ENCODE measurements at places on chromosomes 5 and 9.

DNA sequence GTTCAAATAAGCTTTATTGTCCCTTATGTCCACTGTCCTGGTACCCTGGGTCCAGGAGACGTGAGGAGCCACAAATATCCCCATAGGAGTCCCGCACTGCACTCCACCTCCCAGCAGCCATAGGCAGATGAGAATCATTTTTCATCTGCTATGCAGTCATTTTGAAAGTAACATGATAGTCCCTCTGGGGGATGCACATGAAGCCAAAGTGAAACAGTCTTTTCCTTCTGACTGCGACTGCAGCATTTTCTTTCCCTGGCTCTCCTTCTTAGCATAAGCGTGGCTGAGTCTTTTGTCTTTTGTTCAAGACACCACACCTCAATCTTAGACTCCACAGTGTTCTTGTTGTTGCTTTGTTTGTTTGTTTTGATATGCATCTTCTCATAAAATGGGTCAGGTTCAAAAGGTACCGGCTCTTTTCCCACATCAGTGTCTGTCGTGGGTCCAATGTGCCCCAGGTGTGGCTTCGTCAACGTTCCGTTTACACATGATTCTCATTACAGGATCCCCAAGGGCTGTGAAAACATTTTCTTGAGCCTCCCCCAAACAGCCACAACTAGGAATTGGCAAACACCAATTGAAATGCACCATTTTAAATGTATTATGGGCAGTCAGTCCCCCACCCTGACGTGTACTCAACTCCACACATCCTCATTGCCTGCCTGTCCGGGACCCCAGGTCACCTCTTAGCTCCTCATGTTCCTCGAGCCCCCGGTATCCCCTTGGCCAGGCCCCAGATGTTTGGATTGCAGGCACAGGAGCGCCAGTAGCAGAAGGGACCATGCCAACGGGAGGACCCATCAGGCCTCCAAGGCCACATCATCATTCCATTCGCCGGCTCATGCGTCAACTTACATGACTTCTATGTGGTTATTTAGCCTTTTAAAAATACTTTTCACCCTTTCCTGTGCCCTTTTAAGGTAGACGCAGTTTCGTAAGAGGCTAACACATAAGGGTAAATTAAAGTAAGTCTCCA is 237.8 kb upstream of the DAPK1 start:
- DNase-seq = no peak

DNA sequence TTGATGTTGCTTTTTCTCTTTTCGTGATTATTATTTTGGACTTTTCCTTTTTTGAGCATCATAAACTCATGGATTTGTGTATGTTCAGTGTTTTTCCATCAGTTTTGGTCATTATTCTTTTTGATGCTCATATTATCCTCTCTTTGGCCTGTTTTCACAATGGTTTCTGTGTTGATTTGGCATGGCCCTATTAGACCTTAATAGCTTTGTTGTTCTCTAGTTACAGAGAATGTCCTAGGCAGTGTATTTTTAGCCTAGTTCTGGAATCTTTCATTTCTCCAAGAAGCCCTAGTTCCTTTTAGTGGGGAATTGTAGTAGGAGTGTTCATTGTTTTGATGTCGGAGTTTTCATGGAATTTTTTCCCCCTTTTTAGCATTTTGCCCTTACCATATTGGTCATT is 41.3 kb upstream of the ROPN1L start:
- DNase-seq = no peak

GRCh38 chr9:31790720-31791119 is 593.7 kb upstream of the ACO1 start:
- no peak for DNase-seq

DNA sequence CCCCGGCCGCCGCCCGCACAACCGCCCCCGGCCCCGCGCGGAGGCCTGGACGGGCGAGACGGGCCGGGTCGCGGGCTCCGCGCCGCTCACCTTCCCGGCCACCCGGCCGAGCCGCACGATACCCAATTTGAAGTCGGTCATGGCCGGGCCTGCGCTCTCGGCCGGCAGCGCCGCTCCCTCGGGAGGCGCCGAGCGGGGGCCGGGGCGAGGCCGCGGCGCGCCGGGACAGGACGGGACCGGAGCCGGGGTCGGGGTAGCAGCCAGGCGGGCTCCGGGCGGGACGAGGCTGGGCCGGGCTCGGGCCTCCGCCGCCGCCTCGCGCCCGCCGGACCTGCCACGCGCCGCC is 216 bp downstream of the ZMYND19 start:
- no peak for DNase-seq

DNA sequence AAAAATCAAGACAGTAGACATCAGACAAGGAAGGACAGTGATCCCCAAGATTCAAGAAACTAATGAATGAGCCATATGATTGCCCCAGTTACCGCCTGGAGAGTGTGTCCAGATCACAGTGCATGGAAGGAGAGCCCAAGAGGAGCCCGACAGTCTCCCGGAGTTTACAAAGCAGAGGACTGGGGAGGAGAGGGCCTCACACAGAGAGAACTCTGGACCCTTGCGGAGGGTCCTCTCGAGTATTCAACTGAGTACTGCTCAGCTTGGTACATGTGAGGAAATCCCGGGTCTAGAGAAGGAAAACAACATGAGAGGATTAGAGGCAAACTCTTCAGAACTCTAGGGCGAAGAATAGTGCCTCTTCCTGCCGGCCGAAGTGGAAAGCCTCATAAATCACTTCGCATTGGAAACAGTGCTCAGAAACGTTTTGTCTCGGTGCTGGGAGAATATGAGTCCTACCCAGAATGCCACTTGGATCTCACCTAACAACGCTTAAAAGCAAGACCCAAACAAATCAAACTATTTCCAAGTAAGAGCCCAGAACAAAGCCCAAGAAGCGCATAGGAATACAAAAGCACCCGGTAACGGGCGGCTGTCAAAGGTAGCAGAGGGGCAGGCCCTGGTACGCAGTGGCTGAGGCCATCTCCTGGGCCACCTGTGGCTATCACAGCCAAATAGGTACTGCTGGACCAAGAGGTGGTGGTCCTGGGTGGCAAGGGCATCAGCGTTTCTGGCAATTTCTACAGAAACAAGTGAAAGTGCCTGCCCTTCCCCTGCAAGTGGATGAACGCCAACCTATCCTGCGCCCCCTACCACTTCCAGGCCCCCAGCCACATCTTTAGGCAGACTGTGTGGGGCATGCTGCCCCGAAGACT is 36.0 kb downstream of the FAM78A start:
- DNase-seq = no peak

DNA sequence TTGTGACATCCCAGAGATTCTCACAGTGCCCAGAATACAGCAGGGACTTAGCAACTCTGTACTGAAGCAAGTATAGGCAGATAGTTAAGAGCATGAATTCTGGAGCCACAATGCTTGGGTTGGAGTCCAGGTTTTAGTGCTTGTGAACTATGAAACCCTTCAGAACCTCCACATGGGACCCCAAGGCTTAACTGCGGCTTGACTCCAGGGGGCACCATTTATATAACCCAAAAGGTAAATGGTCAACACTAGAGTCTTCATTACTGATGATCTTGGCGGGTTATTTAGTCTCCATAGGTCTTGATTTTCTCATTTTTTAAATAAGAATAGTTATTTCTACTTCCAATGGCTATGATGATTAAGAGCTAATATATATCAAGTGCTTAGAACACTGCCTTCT is 390.3 kb downstream of the TAF11L14 start:
- DNase-seq = no peak

DNA sequence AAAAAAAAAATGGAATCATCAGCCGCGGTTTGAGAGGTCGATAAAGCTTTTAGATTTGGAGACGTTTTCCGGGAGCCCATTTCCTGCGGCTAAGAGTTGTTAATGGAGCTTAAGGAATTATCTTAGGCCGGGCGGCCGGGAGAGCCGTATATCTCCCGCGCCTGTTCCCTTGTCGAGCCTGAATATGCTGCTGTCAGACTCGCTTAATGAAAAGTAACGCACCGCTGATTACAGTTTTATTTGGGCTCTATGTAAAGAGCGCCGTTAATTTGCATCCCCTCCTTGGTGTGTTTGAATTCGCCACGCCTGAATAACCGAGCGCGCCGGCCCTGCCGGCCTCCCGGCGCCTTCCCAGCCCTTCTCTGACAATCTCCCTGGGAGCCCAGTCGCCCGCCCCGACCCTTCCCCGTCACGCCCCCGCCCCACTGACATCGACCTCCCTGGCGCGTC is 7.9 kb downstream of the IRX4 start:
- no peak for DNase-seq

DNA sequence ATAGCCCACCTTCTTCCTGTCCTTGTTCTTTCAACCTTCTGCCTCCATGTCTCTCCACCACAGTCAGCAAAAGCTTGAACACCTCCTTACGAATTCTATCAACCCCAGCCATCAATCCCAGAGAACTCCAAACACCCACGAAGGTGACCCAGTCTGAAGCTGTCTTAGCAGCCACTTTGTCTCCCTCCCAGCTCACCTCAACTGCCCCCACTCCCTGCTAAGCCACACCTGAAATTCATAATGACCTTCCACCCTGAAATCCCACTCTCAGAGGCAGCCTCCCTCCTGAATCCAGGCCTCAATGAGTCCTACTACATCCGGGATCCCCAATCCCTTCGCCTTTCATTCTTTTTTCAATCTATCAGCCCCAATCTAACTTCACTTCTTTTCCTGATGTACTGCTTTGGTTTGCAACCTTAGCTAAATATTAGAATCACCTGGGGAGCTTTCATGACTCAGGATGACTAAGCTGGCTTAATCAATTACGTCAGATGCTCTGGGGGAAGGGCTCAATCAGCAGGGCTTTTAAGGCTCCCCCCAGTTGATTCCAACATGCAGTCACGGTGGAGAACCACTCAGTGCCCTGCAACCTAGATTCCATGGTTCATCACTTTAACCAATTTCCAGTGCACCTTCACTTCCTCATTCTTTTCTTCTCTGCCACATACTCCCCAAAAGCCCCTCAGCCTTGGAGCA is 32.2 kb downstream of the BHMT start:
- no peak for DNase-seq

GRCh38 chr9:29100762-29101161 is 1527.5 kb upstream of the C9orf72 start:
- no peak for DNase-seq

GRCh38 chr9:106953174-106953573 is 90.2 kb downstream of the ZNF462 start:
- peak; percentile 63 for DNase-seq

GRCh38 chr5:160427607-160428006 is 6.0 kb downstream of the PTTG1 start:
- no peak for DNase-seq

GRCh38 chr5:178108966-178109365 is 4.4 kb upstream of the N4BP3 start:
- no peak for DNase-seq

- no peak for DNase-seq
These were observed 1.1 kb upstream of the PTPN3 start for GRCh38 chr9:109499093-109499630.

GRCh38 chr9:127803507-127804352 is 1.0 kb downstream of the FPGS start:
- DNase-seq = peak; percentile 99

All from H54 (cell line).